Bronchus fibroblast of lung (primary cell): ENCODE measurements at places on chromosomes 6 and 20. TPM values are rescaled to one million over a fixed set of nuclear protein-coding genes. Genes with fewer than 3 reads are reported as not detected.

The PM20D2 gene
- total RNA-seq: 12.0 and 17.0 TPM in 2 replicates

The HEY2 gene
- not detected in 2 replicates for total RNA-seq

The PLG gene
- total RNA-seq: not detected in 2 replicates

The OR2H1 gene
- not detected in 2 replicates for total RNA-seq

The CST7 gene
- not detected in 2 replicates for total RNA-seq

The PCNA gene
- 257 and 279 TPM in 2 replicates for total RNA-seq

The CTAGE9 gene
- total RNA-seq: under 0.01 TPM in 1 of 2 replicates, not detected in the other

The DIDO1 gene
- 26.1 and 26.5 TPM in 2 replicates for total RNA-seq

The NRSN1 gene
- total RNA-seq: not detected in 2 replicates

The OR12D2 gene
- not detected in 2 replicates for total RNA-seq

The RIPPLY2 gene
- 0.74 TPM in 1 of 2 replicates, not detected in the other for total RNA-seq
